ENCODE measurements at places on chromosomes 2 and 18. TPM values are rescaled to one million over a fixed set of nuclear protein-coding genes. Genes with fewer than 3 reads are reported as not detected.

Gene CABLES1
- total RNA-seq: 6.8 TPM

Gene SIX3
- 5.2 TPM for total RNA-seq

Gene IL36G
- not detected for total RNA-seq

GRCh38 chr2:96163768-96164429 is 18.7 kb upstream of the DUSP2 start:
- no peaks in the 10 kb centered on the region for H3K27me3 ChIP-seq
- H3K36me3 ChIP-seq: no peaks in the 10 kb centered on the region
- no peak overlapping the region for H3K4me3 ChIP-seq
- peak overlapping the region; percentile 44 for H3K27ac ChIP-seq
- DNase-seq: no peak
- no peaks in the 10 kb centered on the region for H3K4me1 ChIP-seq

GRCh38 chr2:8761529-8762164 is 75.8 kb downstream of the KIDINS220 start:
- no peaks in the 10 kb centered on the region for H3K4me1 ChIP-seq
- H3K36me3 ChIP-seq: peaks cover 19% of the 10 kb centered on the region
- H3K27ac ChIP-seq: no peak overlapping the region

- no peak overlapping the region for H3K27ac ChIP-seq
- DNase-seq: no peak
- H3K27me3 ChIP-seq: no peaks in the 10 kb centered on the region
- H3K36me3 ChIP-seq: no peaks in the 10 kb centered on the region
- no peaks in the 10 kb centered on the region for H3K4me1 ChIP-seq
Observed at GRCh38 chr2:197857476-197858107, 53.2 kb downstream of the PLCL1 start.

- no peak for DNase-seq
- H3K36me3 ChIP-seq: no peaks in the 10 kb centered on the region
- no peak overlapping the region for H3K27ac ChIP-seq
Observed at GRCh38 chr18:11047817-11048216, 101.6 kb downstream of the PIEZO2 start.

DNA sequence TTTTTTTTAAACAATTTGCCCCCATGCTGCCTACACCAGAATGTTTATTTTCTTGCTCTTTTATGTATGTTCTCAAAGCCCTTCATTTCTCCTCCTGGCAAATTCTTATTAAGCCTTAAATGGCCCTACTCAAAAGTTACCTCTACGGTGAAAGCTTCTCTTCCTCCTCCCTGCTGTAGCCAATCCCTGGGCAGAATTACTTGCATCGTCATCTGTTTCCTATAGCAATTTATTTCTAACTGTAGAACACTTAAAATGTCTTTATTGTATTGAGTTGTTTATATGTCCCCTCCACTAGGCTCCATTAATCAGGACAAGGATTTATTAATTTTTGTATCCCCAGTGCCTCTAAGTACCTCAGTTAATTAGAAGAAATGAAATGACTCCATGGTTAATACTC is 2.5 kb upstream of the RAD51AP2 start:
- peaks cover 4% of the 10 kb centered on the region for H3K4me1 ChIP-seq
- no peak overlapping the region for H3K27ac ChIP-seq
- H3K4me3 ChIP-seq: no peak overlapping the region

DNA sequence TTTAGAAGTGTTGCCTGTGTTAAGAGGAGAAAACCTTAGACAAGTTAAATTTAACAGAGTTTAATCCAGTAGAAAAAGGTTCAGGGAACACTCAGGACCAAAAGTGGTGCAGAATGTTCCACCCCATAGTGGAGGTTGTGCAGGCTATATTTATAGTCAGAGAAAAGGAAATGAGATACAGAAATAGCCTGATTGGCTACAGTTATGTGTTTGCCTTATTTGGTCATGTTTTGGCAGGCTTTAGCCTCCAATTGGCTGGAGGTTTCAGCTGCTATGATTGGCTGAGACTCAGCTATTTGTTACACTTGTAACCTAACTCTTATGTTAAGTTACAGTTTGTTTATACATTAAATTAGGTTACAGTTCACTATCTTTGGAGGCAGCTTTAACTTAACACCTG is 4.2 kb downstream of the STAMBP start:
- no peak for DNase-seq
- H3K27me3 ChIP-seq: no peaks in the 10 kb centered on the region
- peaks cover 3% of the 10 kb centered on the region for H3K4me1 ChIP-seq
- no peak overlapping the region for H3K27ac ChIP-seq

DNA sequence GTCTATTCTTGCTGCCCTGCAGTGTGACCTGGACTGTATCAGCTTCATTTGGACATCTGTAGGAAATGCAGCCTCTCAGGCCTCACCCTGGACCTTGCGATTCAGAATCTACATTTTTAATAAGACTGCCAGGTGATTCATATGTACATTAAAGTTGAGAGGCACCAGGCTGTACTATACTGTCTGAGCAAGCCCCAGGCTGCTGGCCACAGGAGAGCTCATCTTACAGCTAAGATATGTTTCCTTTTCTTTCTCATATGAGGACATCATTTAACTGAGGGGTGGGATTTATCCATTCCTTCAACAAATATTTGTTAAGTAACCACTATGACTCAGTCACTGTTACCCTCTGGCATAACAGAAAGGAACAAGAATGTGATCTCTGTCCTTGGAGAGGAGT is 78.2 kb upstream of the GCFC2 start:
- H3K36me3 ChIP-seq: no peaks in the 10 kb centered on the region
- H3K4me3 ChIP-seq: no peak overlapping the region
- H3K27me3 ChIP-seq: no peaks in the 10 kb centered on the region
- no peak for DNase-seq

DNA sequence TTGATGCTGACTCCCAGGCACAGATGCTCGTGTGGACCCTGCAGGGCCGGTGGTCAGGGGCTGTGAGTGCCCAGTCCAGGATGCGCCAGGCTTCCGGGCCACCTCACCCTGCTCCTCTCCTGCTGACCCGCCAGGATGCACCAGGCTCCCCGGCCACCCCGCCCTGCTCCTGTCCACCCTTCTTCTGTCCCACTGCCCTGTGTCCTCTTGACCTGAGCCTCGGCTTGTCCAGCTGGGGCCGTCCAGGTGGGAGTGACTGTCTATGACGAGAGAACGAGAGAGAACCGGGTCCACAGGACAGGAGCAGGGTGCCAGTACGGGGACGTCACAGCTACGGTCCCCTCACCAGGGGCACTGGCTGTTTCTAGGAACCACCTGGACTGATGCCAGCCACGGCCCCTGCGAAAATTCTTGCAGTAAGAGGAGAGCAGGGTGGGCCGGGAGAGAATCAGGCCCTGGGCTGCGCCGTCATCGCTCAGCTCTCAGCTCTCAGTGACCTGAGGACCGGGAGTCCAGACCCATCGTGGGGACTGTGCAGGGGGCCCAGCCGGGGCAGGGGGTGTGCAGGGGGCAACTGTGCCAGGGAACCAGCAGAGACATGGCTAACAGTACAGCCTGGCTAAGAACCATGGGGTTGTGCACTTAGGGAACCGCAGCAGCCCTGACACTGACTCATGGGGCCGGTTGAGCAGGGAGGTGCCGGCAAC is 12.9 kb upstream of the NFATC1 start:
- DNase-seq: no peak
- H3K27ac ChIP-seq: no peak overlapping the region
- peaks cover 1% of the 10 kb centered on the region for H3K4me1 ChIP-seq
- H3K27me3 ChIP-seq: no peaks in the 10 kb centered on the region

DNA sequence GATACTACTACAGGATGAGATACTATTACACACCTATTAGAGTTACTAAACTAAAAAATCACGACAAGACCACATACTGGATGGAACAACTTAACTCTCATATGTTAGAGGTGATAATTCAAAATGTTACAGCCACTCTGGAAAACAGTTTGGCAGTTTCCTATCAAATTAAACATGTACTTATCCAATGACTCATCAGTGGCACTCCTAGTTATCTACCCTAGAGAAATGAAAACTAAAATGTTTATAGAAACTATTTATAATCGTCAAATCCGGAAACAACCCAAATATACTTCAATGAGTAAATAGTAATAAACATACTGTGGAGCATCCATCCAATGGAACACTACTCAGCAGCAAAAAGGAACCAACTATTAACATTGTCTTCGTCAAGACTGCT is 137.0 kb upstream of the RBBP8 start:
- no peaks in the 10 kb centered on the region for H3K27me3 ChIP-seq
- no peak overlapping the region for H3K4me3 ChIP-seq
- no peaks in the 10 kb centered on the region for H3K36me3 ChIP-seq
- DNase-seq: no peak
